ENCODE measurements at places on chromosomes 4 and X.

DNA sequence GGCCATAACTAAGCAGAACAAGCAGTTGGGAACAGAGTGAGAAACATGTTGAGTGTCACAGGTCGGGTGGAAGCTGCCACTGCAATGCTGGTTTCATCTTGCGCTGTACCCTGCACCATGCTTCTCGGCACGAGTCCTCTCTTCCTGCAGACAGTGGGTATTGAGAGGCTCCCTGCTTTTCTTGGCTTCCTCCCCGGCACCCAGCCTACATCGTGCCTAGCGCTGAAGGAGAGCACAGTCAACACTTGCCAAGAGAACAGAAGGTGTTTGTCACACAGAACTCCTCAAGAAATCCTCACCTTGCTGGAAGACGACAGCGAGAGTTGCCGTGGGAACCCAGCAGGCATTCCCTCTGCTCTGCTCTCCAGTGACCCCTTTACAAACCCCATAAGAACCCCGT, 53.6 kb downstream of the EVC2 start:
- no peaks in the 10 kb centered on the region for H3K27me3 ChIP-seq
- no peak overlapping the region for H3K4me3 ChIP-seq
- no peak overlapping the region for H3K27ac ChIP-seq
- H3K36me3 ChIP-seq = peaks cover 32% of the 10 kb centered on the region
- peaks cover 5% of the 10 kb centered on the region for H3K4me1 ChIP-seq
- DNase-seq = no peak

DNA sequence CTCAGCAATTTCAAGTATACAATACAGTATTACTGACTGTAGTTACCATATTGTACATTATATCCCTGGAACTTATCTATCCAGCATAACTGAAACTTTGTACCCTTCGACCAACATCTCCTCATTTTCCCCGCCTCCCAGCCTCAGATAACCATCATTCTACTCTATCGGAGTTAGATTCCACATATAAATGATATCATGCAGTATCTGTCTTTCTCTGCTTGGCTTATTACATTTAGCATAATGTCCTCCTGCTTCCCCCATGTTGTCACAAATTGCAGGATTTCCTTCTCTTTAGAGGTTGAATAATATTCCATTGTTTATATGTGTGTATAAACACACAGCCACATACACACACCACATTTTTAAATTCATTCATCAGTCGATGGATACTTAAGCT, 218.1 kb downstream of the MAML3 start:
- H3K4me3 ChIP-seq = no peak overlapping the region
- no peak for DNase-seq
- H3K27ac ChIP-seq = no peak overlapping the region
- no peaks in the 10 kb centered on the region for H3K27me3 ChIP-seq
- peaks cover 9% of the 10 kb centered on the region for H3K4me1 ChIP-seq
- no peaks in the 10 kb centered on the region for H3K36me3 ChIP-seq

DNA sequence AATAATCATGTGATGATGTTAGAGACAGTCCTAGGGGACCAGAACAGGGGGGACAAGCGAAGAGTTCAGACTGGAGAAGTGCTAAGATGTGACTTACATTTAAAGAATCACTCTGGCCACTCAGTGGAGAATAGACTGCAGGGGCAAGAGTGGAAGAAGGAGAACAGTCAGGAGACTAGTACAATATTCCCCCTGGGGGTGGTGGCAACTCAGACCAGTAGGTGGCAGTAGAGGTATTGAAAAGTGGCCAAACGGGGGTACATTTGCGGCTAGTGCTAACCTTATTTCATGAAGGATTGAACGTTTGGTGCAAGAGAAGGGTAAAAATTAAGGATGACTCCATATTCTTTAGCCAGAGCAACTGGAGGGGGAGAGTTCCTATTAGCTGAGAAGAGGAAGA, 2.7 kb upstream of the BMX start:
- no peak overlapping the region for H3K4me3 ChIP-seq
- no peaks in the 10 kb centered on the region for H3K36me3 ChIP-seq
- H3K27me3 ChIP-seq = no peaks in the 10 kb centered on the region
- DNase-seq = peak; percentile 71
- peaks cover 18% of the 10 kb centered on the region for H3K4me1 ChIP-seq
- H3K27ac ChIP-seq = no peak overlapping the region

DNA sequence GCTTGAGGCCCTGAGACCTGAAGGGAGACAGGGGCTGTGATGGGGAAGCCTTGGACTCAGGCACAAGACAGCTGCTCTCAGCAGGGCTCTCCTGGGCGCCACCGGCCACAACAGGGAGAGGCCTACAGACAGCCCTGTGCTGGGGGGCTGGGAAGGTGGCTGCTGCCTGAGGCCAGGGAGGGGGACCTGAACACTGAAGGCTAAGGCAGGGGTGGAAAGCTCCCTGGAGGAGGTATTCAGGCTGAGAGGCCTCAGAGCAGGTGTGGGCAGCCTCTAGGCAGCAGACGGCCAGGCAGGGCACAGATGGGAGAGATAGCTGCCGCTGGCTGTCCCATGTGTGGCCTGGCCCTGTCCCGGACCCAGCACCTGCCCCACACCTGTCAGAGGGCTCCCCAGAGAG, 33.0 kb downstream of the TACC3 start:
- H3K4me1 ChIP-seq = peaks cover 3% of the 10 kb centered on the region
- H3K27me3 ChIP-seq = no peaks in the 10 kb centered on the region
- no peaks in the 10 kb centered on the region for H3K36me3 ChIP-seq
- H3K27ac ChIP-seq = no peak overlapping the region
- no peak for DNase-seq
- H3K4me3 ChIP-seq = no peak overlapping the region

DNA sequence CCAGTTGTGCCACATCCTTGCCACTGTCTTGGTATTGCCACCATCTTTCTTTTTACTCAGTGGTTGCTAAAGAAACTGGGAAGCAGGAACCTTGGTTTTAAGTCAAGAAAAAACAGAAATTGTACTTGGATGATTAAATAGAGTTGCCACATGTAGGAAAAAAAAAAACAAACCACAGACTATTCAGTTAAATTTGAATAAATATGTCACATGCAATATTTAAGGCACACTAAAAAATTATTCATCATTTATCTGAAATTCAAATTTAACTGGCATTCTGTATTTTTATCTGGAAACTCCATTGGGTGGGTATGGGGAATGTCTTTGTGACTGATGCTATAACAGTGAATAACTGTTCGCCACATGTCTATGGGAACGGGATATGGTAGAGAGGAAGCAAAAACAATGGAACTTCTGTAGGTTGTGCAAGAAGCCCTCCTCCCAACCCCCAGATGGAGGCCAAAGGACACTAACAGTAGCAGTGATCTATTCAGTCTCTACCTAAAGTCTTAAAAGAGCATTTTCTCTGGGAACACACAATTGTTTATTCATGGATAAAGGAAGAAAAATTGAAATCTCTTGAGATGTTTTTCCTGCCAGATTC, 57.0 kb upstream of the PLAC8 start:
- no peak for DNase-seq
- H3K4me3 ChIP-seq = no peak overlapping the region
- no peaks in the 10 kb centered on the region for H3K4me1 ChIP-seq
- H3K36me3 ChIP-seq = no peaks in the 10 kb centered on the region
- H3K27ac ChIP-seq = no peak overlapping the region
- peaks cover 2% of the 10 kb centered on the region for H3K27me3 ChIP-seq

DNA sequence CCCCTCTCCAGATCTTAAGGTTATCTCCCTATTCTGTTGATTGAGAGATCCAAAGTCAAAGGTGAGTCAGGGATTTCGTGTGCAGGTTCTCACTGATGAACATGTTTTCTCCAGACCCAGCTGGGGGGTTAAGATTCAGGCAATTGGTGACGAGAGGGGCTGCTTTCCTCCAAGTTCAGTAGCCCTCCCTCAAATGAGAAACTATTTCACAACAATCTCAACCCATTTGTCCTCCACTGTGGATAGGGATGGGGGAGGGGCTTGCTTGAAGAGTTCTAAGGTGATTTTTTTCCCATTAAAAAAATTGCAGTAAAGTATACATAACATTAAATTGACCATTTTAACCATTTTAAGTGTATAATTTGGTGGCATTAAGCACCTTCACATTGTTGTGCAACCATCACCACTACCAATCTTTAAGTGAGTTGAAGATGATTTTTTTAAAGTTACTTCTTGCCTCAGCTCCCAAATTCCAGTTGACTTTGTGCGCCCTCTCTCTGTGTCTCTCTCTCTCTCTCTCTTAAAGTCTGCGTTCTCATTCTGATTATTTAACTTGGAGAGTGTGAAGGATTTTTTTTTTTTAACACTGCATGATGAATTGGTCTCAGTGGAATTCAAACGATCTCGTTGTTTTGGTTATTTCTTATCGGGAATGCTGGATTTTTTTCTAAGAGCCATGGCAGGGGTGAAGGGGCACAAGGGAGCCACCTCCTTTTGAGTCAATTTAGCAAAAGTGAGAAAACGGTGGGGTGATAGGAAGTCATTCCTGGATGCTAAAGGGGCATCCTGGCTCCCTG, 175.9 kb downstream of the SHROOM3 start:
- H3K27ac ChIP-seq = peak overlapping the region; percentile 91
- peaks cover 72% of the 10 kb centered on the region for H3K4me1 ChIP-seq
- no peak for DNase-seq
- no peaks in the 10 kb centered on the region for H3K36me3 ChIP-seq

DNA sequence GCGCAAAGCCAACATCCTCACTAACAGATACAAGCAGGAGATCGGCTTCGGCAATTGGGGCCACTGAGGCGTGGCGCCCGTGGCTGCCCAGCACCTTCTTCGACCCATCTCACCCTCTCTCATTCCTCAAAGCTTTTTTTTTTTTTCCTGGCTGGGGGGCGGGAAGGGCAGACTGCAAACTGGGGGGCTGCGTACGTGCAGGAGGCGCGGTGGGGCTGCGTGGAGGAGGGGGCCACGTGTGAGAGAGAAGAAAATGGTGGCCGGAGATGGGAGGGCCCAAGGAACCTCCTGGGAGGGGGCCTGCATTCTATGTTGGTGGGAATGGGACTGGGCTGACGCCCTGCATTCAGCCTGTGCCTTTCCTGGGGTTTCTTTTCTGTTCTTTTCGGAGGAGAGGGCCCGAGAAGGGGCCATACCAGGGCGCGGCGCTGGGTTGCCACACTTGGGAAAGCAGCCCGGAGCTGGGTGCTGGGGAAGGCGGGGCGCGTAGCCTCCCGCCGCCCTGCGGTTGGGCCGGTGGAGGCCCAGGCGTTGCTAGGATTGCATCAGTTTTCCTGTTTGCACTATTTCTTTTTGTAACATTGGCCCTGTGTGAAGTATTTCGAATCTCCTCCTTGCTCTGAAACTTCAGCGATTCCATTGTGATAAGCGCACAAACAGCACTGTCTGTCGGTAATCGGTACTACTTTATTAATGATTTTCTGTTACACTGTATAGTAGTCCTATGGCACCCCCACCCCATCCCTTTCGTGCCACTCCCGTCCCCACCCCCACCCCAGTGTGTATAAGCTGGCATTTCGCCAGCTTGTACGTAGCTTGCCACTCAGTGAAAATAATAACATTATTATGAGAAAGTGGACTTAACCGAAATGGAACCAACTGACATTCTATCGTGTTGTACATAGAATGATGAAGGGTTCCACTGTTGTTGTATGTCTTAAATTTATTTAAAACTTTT, 4.5 kb downstream of the MID1IP1 start:
- peak overlapping the region; percentile 91 for H3K27ac ChIP-seq
- H3K4me1 ChIP-seq = peaks cover 32% of the 10 kb centered on the region
- peaks cover 1% of the 10 kb centered on the region for H3K36me3 ChIP-seq
- no peak for DNase-seq
- H3K4me3 ChIP-seq = peak overlapping the region; percentile 80
